Left ventricle myocardium inferior (tissue), 1 donor: ENCODE measurements at places on chromosomes 6 and 20.
A peak's percentile ranks its signal among the peaks of the same experiment; 100 is the strongest.

DNA sequence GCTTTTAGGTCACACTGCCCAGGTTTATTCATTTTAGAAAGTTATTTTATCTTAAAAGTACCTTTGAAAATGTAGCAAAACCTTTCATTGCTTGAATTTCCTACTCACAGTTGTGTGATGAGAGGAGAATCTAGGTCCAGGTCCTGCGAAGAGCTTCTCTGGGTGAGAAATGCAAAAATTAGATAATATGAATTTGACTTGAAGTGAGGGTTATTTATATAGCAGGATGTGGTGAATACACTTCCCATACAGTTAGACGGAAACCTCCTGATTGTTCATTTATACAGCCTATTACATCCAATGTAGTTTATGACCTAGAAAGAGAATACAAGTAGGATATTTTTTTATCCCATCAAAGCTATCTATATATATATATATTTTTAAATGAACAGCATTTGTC lies 30.5 kb downstream of the CDKAL1 start:
- no peak for DNase-seq

DNA sequence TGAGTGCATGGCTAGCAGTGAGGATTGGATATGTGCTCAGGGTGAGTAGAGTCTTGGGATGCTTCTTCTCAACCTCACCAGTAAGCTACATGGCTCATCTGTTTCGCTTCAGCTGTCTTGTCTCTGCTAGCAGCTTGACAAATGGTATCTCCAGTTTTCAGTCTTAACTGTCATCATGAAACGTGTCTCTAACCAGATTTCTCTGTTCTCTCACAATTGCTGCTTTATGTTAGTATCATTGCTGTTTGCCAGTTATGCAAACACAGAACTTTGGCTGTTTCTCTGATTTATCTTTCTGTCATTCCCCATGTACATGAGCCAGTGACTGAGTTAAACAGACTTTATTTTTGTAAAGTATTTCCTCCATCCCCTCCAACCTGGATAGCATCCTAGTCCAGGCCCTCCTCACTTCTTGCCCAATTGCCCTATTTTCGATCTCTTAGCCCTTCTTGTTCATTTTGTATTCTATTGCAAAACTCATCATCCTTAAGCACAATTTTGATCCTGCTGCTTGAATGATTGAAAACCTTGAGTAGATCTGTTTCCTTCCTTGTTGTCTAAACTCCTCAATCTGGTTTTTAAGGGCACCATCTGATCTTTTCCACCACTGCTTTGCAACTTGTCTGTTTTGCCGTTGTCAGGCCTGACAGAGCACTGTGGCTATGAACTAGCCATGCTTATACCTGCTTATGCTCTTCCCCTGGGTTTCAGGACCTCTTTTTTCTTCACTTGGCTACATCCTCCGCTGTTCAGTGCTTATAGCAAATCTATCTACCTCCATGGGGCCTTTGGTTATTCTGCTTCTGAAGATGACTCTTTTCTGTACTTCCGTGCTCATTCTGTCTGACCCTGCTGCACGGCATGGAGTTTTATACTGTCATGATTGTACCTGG lies 37.7 kb upstream of the ADIG start:
- no peak for DNase-seq

DNA sequence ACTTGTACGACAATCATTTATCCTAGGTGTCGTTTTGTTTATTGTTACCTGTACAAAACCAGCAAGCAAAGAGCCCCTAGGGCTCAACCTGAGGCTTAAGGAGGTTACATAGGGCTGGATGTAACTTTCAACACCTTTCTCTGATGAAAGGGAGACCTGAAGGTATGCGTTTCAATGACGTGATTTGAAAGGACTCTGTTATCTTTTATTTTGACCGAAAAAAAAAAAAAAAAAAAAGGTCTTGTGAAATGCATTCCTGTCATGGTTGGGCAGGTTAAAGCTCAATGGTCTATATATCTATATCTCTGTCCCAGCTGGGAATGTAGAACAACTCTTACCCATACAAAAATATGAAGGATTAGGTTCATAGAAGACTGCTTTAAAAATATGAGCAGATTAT lies 78.7 kb upstream of the SASH1 start:
- DNase-seq: no peak

DNA sequence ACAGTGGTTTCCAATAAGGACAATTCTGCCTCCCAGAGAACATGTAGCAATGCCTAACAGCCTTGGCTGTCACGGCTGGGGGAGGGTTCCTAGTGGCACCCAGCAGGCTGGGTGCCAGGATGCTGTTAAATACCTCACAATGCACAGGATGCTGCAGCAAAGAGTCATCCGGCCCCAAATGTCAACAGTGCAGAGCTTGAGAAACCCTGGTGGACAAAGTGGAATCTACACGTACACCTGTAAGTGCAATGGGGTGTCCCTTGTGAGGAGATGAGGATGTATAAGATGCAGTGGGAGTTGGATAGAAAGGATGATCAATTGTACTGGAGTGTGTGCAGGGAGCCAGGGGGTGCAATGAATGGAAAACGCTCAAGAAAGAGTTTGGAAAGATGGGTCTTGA lies 142.4 kb downstream of the FNDC1 start:
- no peak for DNase-seq

DNA sequence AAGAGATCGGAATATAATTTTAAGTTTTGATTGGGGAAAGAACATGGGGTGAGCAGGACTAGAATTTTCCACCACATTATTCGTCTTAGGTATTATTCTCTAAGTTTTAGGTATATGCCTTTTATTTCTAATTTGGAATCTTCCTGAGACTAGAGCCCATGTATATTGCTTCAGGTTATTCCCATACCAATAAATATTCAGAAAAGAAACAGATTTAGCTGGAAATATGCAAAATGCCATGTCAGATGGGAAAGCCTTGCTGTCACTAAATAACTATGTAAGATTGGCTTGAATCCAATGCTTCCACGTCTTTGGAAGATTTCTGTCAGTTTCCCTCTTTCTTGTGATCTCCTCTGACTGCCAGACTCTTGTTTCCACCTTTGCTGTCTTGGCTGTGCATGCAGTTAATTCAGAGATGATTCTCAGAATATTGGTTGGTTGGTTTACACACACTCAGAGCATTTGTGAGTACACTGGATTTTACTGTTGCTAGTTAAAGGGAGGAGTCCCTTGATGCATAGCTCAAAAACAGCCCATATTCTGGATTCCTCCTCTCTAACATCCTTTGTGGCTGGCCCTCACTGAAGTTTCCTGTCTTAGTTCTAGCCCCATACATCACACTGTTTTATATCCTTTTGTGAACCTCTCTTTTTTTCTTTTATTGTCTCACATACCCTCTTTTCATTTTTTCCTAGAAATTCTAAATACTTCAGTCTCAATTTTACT lies 64.3 kb downstream of the GRM1 start:
- no peak for DNase-seq

- no peak for DNase-seq
These were observed 19.0 kb upstream of the TRDN start for GRCh38 chr6:123655521-123656306.

- DNase-seq: no peak
These were observed 4.9 kb downstream of the PKIG start for GRCh38 chr20:44587035-44587980.

GRCh38 chr20:50625986-50626677 lies 65.2 kb downstream of the RIPOR3 start:
- DNase-seq: peak; percentile 70

DNA sequence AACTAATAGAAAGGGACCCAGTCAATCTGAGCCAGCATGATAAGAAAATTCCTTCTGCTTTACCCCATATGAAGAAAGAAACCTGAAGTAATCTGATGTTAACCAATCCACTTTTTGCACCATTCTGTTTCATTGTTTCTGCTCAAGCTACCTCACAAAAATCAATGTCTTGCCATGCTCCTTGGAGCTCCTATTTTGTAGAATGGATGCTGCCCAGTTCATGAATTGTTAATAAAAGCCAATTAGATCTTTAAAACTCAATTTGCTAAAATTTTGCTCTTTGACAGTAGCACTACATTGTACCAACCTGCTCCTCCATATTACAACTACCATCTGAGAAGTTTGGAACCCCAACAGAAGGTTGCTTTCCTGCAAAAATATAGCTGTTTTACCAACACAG lies 116.2 kb upstream of the GPR6 start:
- no peak for DNase-seq

GRCh38 chr6:134007077-134007476 lies 45.3 kb downstream of the SLC2A12 start:
- DNase-seq: no peak

- no peak for DNase-seq
These were observed 41.2 kb downstream of the HIVEP2 start for GRCh38 chr6:142903812-142904211.

DNA sequence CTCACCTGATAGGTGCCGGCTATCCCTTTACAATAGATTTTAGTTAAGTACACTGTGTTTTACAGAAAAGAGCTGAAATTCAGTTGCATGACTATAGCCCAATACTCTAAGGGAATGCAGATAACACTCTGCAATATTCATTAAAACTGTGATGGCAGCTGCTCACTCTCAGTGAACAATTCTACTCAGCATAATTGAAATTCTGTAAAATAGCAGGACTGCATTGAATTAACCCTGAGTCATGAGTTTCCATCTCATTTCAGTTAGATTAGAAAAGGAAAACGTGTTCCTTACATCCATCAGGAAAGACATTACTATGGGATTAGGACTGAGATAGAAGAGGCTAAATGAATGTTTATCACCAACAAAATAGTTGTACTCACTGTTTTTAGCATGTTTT lies 613.3 kb upstream of the JAG1 start:
- DNase-seq: no peak

- DNase-seq: no peak
These were observed 88.9 kb upstream of the ELOVL5 start for GRCh38 chr6:53437557-53438202.

DNA sequence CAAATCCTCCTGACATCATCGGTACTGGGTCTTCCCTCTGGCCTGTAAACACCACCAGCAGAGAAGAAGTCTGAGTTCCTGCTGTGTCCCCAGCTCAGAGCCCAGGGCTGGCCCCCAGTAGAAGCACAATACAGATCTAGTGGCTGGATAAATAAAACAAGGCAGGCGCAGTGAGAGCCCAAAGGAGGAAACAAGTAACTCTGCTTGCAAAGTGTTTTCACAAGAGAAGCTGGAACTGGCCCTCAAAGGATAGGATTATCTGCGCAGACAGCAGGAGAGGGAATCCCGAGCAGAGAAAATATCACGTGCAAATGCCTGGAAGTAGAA lies 205.1 kb downstream of the ZDHHC14 start:
- no peak for DNase-seq

DNA sequence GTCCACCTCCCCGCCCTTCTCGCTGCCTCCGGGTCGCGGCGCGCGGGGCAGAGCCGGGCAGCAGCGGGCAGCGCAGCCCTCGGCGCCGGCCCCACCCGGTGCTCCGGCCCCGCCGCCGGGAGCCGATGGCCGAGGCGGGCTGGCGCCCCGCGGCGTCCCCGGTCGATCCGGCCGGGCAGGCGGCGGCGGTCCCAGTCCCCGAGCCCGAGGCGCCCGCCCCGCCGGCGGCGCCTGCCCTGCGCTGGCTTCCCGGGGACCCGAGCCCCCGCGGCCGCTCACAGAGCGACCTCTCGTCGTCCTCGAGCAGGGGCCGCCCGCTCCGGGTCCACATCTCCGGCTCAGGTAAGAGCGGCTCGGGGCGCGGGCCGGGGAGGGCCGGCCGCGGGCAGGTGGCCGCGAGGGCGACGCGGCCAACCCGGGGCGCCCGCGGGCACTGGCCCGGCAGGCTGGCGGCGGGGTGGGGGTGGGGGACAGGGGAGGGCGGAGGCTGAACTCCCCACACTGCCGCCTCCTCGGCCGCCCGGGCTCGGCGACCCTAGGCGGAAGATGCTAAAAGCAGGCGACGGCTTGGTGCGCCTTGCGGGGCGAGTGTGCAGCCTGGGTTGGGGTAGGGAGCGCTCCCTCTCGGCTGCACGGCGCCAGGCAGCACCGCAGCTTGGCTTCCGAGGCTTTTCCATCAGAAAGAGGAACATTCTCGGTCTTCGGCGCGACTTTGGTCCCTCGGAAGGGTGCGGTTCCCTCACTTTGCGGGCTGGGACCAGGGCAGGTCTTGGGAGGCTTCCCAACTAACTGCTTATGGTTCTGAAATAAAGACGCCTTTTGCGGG lies 25.6 kb upstream of the FUCA2 start:
- DNase-seq: peak; percentile 60

- DNase-seq: no peak
These were observed 533.4 kb downstream of the PKHD1 start for GRCh38 chr6:51554029-51554428.

GRCh38 chr6:45075246-45075645 lies 252.9 kb upstream of the RUNX2 start:
- no peak for DNase-seq

DNA sequence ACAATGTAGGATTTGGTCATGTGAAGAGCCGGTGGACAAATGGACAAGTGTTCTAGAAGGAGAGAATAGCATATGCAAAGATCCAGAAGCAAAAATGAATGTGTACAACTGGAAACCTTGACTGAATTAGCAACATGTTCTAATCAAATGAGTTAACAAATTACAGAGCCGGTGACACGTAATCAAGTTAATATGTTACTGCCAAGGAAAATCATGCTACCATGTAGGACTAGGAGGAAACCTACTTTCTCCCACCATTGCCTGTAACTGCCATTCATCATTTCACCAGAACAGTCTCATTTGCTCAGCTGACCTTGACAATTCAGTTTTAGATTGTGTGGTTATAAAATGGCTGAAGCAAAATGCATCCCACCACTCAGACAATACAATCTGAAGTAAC lies 179.4 kb downstream of the KIF16B start:
- no peak for DNase-seq

GRCh38 chr6:63236398-63236817 lies 25.1 kb downstream of the FKBP1C start:
- no peak for DNase-seq

- DNase-seq: no peak
These were observed 374 bp upstream of the ABCC10 start for GRCh38 chr6:43426928-43427405.

GRCh38 chr20:62368976-62369814 lies 2.1 kb upstream of the LAMA5 start:
- no peak for DNase-seq

DNA sequence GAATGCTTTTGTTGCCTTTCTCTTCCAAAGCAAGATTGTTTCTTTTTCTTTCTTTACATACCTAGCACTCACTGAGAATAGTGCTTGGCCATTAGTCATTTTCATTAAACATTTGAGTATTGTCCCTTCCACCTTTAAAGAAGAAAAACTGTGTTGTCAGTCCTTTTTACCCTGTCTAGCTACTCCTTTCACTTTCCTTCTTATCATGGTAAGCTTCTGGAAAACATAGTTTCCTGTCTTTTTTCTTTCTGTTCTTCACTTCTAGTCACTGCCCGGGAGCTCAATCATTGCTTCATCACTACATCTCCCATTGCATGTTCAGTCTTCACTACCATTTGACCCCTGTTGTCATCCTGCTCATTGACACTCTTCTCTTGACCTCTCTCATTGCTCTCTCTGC lies 12.1 kb downstream of the VAPB start:
- DNase-seq: no peak
